ENCODE measurements at places on chromosomes 12 and 14.
A peak's percentile ranks its signal among the peaks of the same experiment; 100 is the strongest.

- DNase-seq = no peak
Measured at GRCh38 chr14:68157971-68158371, 338.4 kb downstream of the RAD51B start.

GRCh38 chr12:34333337-34333736 is 311.0 kb downstream of the ALG10 start:
- DNase-seq = no peak

DNA sequence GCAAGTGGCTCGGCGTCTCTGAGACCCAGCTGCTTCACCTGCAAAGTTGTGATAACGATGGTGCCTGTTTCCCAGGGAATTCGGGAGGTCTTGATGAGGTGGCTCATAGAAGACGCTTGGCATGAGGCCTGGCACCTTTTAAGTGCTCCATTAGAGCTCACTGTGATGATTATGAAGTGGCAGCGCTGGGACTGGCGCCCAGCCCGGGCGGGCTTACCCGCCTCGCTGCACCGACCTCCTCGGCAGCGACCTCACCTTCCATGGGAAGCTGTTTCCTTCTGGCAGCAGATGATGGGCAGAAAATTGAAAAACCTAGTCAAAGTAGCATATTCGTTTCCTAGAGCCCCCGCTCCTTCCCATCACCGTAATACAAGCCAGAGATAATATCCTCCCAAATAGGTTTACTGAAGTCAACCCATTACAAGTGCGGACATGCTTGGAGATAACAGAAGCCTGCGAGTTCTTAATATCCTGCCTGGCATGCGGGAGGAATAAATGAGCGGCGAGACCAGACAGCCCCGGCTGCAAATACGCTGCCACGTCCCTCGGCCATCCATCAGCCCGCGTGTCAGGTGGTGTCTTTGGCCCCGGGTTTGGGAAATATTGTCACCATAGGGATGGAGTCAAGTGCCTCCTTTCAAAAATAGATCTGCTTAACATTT is 35.2 kb upstream of the DLK1 start:
- DNase-seq = no peak

- DNase-seq = no peak
Measured at GRCh38 chr12:41140117-41140516, 48.0 kb upstream of the PDZRN4 start.

DNA sequence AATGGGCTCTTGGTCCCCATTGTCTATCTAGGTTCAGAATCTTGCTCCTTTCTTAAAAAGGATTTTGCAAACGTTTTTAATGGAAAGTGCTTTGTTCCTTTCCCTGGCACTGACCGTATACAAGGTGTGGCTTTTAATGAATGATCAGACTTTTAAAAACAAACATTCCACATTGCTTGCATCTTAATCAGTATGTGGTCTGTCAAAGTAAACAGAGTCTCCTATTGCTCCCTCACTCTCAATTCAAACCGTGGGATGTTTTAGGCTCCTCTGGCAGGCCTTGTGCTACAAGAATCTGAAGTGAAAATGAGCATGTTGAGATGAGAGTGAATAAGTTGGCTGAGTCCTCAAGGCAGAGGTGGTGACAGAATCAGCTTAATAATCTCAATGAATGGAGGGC is 107.0 kb downstream of the VRK1 start:
- DNase-seq = no peak

GRCh38 chr14:55710506-55711041 is 130.6 kb downstream of the KTN1 start:
- DNase-seq = no peak

DNA sequence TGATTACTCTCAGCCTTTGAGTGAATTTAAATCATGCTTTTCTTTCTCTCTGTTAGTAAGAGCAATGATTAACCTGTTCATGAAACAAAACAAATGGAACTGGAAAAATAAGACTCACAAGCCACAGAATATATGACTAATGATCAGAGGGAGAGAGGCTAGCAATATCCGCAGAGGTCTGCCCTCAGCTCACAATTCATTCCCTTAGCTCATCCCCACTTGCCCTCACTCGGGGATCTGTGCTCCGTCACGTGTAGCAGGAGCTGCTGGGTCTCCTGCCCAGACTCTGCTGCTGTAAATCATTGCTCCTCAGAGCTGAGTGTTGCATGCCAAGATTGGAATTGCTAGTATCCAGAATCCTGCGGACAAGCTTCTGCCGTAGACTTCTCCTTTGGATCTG is 53.1 kb upstream of the GNG2 start:
- no peak for DNase-seq

GRCh38 chr12:117564881-117565280 is 203.5 kb upstream of the NOS1 start:
- DNase-seq = no peak

GRCh38 chr14:55454264-55455002 is 14.0 kb upstream of the TBPL2 start:
- no peak for DNase-seq

DNA sequence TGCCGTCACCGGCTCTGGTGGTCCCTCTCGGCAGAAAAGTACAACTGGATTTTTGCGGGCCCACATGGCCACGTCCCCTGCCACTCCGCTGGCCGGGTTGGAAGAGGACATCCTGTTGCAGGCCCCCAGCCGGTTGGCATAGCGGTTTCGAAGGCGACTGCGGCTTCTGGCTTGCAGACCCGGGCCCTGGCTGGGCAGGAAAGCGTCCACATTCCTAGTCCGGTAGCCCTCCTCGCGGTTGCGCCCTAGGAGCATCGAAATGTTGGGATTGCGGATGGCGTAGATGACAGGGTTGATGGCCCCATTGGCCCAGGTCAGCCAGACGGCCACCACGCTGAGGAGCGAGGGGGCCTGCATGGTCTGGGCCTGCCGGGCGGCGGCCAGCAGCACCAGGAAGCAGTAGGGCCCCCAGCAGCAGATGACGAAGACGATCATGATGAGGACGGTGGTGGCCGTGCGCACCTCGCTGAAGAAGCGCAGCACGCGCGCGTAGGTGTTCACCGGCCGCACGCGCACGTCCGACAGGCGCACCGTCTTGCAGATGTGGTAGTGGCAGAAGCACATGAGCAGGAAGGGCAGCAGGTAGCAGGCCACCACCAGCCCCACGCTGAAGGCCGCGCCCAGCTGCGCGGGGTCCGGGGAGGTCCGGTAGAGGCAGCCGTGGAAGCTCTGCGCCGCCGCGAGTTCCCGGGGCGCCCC is 1.2 kb downstream of the GPR135 start:
- DNase-seq = peak; percentile 39

- no peak for DNase-seq
Measured at GRCh38 chr12:3646561-3647241, 106.2 kb downstream of the CRACR2A start.

- no peak for DNase-seq
Measured at GRCh38 chr12:18468246-18469075, 207.1 kb downstream of the PIK3C2G start.

DNA sequence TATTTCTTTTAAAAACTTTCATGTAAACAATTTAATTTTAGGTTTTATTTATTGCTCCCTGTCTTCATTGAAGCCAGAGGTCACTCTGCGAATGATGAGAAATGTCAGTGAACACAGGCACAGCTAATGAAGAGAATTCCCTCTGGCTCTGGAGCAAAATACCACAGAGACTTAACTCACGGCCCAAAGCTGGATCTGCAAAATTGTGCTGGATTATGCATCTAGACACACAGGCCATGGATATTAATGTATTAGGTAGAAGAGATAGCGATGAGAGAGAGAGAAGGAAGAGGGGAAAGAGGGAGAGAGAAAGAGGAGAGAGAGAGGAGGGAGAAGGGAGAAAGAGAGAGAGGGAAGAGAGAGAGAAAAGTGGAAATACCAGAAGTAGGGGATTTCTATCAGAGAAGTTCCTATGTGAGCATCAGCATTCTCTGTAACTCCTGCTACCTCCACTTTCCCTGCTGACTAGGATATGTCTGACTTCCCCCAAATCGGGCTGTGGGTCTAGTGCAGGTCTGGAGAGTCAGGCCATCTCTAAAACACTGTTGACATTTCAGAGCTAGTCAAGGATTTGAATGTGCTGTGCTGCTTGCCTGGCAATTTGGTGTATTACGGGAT is 3.7 kb downstream of the ARHGDIB start:
- DNase-seq = no peak

GRCh38 chr12:65510584-65511050 is 232.1 kb downstream of the MSRB3 start:
- no peak for DNase-seq

DNA sequence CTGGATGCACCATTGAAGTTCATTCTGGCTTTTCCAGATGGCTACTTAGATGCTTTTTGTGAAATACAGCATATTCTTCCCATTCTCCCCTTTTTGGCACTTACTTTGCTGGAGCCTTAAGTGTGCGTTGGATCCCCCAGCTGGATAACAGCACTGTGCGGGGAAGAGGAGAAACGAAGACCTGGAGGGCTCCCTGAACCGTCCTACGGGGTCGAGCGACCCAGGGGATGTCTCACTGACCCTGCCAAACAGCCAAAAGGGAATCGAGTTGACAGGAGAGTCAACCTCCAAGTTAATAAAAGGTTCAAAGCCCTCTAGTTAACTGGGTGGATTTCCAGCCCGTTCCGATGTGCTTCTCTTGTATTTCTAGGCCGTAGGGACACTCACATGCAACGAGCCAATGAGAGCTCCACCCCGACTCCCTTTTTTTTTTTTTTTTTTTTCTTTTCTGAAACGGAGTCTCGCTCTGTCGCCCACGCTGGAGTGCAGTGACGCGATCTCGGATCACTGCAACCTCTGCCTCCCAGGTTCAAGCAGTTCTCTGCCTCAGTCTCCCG is 1.0 kb upstream of the CAMKK2 start:
- DNase-seq = peak; percentile 76

DNA sequence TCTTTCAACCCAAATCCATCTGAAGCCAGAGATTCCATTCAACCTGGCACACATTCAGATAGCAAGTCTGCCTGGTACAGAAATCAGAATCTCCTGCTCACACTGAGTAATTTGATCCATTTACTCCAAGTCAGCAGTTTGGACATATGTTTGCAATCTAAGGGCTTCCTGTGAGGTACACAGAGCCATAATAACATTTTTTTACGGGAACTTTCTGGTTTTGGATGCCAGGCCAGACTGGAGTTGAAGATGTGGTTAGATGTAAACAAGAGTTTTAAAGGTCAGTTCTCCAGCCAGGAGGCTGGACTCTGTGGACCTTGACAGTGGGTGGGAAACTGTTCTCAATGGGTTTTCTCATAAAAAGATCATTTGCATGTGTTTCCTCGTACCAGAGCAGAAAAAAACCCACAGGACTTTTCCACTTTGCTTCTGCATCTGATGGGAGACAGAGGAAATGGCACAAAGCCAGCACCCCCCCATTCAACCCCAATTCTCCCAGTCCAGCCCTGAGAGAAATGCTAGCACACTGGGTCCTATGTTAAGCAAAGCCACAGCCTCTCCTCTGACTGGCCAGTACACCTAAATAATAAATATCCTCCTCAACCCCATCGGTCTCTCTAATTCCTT is 17.7 kb upstream of the TSPAN11 start:
- DNase-seq = no peak

DNA sequence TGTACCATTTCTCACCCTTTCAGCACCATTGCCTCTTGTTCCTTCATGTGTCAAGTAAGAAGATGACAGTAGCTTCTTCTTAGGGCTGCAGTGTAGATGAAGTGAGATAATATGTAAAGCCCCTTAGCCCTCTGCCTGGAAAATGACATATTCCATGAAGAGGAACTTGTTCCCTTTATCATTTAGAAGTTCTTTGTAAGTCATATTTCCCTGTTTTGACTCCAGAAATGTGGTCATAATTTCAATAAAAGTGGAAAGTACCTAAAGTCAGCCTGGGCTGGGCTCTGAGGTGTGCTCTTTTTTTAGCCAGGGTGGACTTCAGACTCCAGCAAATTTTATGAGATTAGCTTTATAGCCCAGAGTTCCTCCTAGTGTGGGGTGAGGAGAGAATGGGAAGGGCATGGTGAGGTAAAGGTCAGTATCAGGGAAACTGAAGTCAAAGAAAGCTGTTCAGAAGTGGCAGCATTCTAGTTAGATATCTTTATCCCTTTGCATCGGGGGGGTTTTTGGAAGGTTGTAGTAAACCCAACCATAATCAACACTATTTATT is 92.5 kb downstream of the TMCC3 start:
- DNase-seq = no peak

DNA sequence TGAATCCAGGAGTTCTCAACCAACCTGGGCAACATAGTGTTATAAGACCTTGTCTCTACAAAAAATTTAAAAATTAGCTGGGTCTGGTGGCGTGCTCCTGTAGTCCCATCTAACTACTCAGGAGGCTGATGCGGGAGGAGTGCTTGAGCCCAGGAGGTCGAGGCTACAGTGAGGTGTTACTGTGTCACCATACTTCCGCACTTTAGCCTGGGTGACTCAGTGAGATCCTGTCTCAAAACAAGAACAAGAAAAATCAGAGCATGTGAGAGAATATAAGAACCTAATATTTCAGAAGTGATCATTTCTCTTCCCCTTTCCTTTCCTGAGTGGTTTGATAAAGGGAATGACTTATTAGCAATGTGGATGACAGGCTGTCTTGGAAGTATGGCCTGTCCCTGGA is 9.5 kb downstream of the TRAF3 start:
- DNase-seq = peak; percentile 52

GRCh38 chr12:11773889-11774677 is 124.6 kb downstream of the ETV6 start:
- no peak for DNase-seq

- no peak for DNase-seq
Measured at GRCh38 chr12:11559626-11560340, 89.7 kb upstream of the ETV6 start.

DNA sequence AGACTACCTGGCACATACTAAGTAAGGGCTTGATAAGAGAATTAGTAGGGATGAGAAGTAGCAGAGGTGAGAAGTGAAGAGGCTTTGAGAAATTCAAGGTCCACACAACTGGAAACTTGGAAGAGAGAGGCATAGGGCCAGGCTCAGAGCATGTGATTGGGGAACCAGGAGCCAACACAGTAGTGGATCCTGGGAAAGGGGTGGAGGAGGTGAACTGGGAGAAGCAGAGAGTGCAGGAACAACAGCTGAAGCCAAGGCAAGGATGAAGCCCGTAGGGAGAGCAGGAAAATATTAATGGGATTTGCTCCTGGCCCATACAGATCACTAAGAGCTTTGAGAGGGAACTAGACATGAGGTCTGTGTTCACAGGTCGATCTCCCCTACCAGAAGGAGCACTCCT is 1.4 kb upstream of the ITGB7 start:
- DNase-seq = no peak

All from stimulated activated CD4-positive, alpha-beta T cell treated with anti-CD3 and anti-CD28 coated beads, Interleukin-1b, Interleukin-23, amount 100 ng/mL, for 48 hours (primary cell).